ENCODE measurements at places on chromosomes 6 and 20.

DNA sequence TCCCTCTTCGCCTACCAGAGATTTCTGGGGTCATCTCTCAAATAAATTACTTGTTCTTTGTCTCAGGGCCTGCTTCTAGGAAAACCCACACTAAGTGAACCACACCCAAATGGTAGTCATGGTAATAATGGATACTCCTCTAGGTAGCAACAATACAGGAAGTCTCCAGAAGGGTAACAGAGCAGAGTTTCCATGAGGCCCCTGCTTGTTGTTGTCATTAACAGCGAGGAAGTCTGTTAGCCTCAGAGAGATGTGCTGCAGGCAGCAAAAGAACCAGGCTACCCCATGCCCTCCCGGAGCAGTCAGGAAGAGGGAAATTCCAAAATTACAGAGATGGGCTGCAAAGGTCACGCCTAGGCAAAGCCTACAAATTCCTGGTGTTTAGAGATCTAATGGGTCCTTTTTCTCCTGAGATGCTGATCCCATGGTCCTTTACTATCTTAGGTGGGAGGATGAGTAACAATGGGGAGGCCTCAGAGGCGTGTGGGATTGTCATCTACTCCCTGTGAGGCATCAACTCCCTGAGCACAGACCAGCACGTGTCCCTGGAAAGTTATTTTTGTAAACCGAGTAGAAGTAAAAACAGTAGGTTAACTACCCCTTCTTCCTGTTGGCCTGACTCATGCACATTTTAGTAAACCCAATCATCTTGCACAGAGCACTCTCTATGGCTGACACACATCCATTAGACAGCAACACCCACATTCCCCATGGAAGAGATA is 10.1 kb downstream of the ISM1 start:
- DNase-seq, result peak; percentile 56

DNA sequence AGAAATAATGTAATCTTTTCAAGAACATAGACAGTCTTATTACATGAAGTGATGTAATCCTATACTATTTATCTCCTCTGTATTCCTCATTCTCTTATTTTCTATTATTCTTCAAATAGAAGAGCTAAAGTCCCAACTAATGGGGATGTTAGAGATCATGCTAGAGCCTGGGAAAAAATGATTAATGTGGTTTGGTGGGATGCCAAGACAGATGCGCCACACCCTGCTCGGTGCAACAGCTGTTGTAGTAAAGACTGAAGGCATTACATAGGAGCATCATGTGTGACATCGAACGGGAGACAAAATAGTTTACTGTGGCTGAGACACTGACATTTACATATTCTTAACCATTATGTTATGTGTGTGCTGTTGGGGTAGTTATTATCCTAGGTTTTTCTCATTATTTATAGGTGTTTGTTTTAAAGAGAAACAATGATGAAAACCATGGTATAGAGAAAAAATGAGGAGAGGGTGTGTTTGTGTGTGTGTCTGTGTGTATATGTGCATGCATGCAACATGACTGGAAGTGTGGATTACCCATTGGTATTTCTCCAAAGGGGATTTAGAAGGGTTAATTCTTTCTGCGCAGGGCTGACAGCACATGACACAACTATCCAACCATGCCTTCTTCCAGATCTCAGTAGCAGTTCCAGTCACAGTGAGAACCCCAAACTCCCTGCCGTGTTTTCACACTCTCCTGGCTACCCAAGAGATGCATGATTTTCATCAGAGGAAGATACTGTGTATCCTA is 155.3 kb downstream of the EYA4 start:
- no peak for DNase-seq

DNA sequence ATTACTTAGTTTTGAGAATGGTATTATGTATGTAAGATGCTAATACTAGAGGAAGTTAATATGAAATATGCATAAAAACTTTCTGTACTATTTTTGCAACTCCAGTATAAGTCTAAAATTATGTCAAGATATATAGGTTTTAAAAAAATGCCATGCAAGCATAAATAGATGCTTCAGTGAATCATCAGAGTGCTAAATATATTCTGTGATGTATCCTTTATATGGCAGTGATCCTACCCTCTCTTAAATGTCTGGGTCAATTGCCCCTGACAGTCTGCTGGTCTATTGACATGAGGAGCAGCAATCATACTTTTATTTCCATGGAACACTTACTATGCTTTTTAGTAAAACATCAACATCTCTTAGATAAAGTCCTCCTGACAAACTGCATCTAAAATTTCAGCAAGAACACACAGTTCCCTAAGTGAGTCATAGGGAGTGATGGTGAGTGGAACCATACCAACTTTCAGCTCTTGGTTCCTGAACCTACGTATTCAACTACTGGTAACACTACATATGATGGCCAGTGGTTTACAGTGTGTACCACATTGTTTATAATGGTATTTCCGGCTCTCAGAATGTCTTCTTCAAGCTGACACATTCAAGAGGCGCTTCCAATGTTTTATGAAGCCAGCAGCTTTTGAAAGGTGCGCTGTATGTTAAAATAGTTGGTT is 928.7 kb upstream of the GJE1 start:
- DNase-seq, result no peak

DNA sequence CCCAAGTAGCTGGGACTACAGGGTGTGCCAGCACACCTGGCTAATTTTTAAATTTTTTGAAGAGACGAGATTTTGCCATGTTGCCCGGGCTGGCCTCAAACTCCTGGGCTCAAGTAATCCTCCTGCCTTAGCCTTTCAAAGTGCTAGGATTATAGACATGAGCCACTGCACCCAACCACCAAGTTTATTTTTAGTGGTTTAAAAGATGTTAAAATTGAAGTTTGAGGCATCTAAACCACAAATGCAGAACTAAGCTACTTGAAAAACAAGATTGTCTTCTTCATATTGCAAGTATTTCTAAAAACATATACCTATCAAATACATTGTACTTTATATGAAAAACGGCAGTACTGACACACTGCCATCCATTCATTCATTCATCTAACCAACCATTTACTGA is 31.6 kb downstream of the WASF1 start:
- DNase-seq, result no peak

DNA sequence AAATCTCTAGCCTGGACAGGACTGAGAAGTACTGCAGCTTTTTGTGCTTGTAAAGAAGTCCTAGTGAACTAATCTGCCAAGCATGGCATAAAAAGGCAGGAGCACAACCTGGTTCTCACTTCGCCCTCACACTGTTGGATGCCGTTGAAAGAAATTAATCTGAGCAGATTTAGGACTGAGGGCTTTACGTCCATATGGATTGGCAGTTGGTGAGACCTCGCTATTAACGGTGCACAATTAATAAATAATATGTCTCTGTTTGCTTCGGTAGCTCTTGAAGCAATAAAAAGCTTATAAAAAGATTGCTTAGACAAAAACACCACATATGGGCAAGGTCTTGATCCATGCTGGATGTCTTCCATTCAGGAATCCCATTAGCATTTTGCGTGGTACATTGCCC is 185.6 kb upstream of the EPHA7 start:
- no peak for DNase-seq

DNA sequence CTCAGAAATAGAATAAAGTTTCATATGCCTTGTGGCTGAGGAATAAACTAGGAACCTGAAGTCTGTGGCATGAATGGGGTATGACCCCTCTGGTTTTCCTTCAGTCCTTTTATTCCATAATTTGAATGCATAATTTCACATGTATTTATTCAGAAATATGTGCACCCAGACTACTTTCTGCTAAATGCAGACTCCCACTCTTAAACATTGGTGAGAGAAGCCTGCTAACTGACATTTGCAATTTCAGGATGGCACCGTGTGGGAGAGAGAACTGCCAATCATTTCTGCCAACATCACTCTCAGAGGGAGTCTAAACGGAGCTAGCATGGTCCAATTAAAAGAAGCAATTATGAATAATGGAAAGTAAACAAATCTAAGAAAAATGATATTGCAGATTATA is 141.3 kb downstream of the ADGRB3 start:
- DNase-seq, result no peak

- no peak for DNase-seq
Measured at GRCh38 chr20:5393218-5393870, 76.6 kb upstream of the PROKR2 start.

DNA sequence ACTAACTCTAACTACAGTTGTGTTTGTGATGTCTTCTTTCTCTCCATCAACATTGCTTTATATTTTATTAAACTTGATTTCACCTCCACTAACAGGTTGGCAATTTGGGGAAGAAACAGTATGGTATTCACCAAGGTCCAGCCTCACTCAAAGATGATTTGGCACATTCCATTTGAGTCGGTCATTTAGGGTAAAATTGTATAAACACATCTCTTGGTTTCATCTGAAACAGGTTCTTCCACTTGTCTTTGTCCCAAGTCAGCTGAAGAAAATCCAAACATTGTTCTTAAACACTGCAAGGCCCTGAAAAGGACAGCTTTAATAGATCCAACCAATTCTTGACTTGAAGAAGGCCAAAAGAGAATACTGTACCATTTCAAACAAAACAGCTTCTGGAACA is 104.9 kb upstream of the NT5E start:
- no peak for DNase-seq

- DNase-seq, result no peak
Measured at GRCh38 chr6:18406955-18407749, 20.0 kb downstream of the RNF144B start.

- peak; percentile 73 for DNase-seq
Measured at GRCh38 chr20:33370291-33370690, 31.0 kb downstream of the CDK5RAP1 start.

GRCh38 chr6:127510876-127511275 is 8.3 kb downstream of the MTCL3 start:
- DNase-seq, result no peak

GRCh38 chr6:475314-475713 is 83.8 kb downstream of the IRF4 start:
- no peak for DNase-seq

DNA sequence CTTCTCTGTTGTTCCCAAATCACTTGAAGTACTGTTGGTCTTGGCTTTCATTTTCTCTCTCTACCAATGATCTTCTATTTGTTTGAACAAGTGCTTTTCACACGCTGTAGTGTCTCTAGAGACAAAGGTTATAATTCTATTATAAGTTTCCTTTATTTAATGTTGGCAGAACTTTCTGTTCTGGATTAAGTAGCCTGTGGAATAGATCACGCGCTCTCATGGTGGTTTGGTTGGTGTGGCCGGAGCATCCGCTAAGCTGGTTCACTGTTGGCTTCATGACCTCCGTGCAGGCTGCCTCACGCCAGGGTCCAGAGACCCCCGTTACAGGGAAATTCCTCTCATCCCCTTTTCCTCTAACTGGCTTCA is 30.9 kb upstream of the KIF25 start:
- DNase-seq, result no peak

DNA sequence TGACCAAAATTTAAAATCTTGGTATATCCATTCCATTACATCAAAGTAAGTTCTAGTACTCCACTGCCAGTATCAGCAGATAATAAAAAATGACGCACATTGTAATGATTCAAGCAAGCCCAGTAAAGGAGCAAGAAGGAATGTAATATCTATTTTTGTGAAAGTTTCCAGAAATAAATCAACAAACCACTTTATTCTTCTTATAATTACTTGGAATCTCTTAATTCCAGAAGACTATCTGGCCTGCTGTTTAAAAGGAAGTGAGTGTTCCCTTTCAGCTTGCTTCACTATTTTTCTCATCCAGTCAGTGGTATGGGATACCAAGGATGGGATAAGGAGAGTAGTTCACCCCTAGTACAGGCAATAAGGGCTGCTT is 42.2 kb upstream of the DSE start:
- no peak for DNase-seq

GRCh38 chr20:62782893-62783278 is 13.4 kb upstream of the MRGBP start:
- no peak for DNase-seq

DNA sequence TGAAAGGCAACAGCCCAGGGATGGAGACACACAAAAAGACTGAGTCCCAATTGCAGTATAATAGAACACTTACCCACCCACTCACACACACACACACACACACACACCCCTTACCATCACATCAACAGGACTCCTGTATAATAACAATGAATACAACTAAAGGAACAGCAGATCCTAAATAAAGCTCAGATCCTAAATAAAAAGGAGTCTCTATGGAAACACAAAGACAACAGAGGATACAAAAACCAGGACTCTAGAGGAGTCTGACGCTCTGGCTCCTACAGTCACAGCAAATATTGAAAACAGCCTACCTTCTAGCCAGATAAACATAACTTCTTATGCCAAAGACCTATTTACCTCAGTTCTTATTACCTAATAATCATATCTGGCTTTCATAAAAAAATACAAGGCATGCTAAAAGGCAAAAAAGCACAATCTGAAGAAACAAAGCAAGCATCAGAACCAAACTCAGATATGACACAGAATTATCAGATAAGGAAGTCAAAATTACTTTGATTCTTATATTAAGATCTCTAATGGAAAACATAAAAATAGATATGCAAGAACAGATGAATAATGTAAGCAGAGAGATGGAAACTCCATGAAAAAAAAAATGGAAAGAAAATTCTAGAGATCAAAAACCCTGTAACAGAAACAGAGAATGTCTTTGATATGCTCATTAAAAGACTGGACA is 134.9 kb downstream of the MMUT start:
- DNase-seq, result no peak

DNA sequence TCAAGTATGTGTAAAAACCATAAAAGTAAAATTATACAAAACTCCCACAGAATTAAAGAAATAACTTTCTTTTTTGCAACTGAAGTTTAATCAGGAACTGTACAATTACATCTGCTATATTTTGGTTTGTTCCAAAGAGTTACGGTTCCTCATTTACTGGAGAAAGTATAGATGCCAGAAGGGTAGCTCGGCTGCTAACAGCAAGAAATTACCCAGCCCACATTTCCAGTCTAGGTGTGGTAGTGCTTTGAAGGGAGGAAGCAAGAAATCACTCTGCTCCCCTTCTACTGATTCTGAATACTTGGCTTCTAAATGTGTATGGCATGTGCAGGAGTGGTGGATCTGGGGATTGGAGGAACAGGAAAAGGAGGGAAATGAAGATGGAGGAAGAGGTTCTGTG is 441.3 kb downstream of the CDC5L start:
- no peak for DNase-seq

DNA sequence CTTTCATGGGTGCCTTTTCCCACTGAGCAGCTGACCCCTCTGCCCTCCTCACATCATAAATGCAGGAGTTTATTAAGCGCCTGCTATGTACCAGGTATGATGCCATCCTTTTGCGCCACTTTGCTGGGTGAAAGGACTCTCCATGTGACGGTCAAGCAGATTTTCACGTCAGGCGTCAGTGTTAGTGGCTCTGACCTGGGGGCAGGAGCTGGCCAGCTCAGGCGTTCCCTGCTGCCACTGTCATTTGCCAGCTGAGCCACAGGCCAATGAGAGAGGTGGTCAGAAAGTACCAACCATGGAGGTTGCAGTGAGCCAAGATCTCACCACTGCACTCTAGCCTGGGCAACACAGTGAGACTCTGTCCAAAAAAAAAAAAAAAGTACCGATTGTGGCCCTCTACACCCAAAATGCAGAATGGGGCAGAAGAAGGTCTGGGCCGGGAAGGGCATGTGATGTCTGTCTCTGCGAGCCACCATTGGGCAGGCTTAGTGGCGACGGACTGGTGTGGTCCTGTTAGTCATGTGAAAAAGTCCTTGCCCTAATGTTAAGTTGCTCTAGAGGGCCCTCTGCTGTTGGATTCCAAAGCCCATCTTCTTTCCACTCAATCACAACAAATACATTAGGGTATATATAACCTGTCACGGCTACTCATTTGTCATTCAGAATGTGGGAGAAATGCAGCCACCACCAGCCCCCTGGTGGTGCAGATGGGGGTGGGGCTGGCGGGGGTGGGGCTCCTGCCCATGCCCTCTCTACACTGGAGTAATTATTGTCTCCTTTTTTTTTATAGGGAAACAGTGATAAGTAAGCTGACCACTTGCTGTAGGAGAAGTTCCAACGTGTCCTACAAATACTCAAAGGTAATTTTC is 18.4 kb upstream of the SLC22A1 start:
- peak; percentile 36 for DNase-seq
